ENCODE measurements at places on chromosomes 12 and 14.

GRCh38 chr14:30573966-30574365 lies 15.0 kb downstream of the G2E3 start:
- no peak for DNase-seq

- peak; percentile 58 for DNase-seq
Measured at GRCh38 chr12:66144791-66145754, 14.5 kb upstream of the LLPH start.

GRCh38 chr14:53391631-53392285 lies 238.6 kb upstream of the DDHD1 start:
- DNase-seq, result no peak

- no peak for DNase-seq
Measured at GRCh38 chr12:12433203-12433731, 76.4 kb downstream of the BORCS5 start.

DNA sequence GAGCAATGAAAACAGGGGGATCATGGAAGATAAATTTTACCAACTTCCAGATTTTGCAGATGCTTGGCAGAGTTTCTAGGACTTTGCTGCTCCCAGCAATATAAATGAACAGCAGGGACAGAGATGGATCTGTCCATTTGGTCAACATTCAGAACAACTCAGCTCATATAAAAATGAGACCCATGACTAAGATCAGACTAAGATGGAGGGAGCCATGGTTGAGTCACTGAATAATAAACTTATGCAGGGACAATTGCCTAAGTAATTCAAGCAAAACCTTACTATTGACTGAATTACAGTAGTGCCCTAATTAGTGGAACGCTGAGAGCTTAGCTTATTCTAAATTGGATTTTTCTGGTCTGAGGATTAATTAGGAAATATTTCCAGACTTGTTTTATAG lies 205.1 kb downstream of the SLC5A8 start:
- DNase-seq, result no peak

DNA sequence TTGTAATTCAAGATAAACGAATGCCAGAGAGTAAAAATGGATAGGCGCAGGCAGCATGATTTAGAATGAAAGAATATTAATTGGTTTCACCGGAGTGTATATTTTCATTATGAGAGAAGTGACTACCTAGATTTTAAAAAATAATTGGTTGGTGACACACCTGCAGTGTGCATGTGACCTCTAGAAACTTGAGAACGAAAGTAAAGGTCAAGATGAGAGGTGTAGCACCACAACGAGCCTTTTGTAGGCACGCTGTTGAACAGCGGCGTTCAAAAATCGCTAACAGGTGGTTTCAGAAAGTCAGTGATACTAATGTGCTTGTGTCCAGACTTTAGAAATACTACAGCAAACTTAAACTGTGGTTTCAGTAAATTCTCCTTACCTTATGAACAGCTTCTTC lies 123.8 kb downstream of the NPAS3 start:
- DNase-seq, result no peak

GRCh38 chr12:102702447-102703114 lies 214.5 kb downstream of the PAH start:
- no peak for DNase-seq

DNA sequence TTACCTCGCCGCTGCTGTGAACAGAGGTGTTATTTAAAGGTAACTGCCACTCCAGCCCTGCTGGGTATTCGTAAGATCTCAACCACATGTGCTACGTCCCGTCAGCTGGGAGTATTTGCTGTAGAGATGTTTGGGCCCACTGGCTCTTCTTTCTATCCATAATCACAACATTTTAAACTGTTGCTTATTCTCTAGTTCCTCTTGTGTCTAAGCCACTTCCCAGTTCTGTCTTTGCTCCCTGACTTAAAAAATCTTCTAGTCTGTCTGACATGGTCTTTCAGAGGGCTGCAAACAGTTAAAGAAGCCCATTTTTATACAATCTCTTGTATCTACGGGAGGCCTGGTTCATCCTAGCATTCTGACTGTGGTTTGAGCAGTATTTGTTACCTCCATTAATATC lies 33.2 kb upstream of the HELB start:
- no peak for DNase-seq

- no peak for DNase-seq
Measured at GRCh38 chr12:70733385-70733784, 96.2 kb upstream of the PTPRB start.
